ENCODE measurements at places on chromosomes 4 and X. TPM values are rescaled to one million over a fixed set of nuclear protein-coding genes. Genes with fewer than 3 reads are reported as not detected.

Gene KLHL13
- total RNA-seq = 0.27 TPM

Gene SLC6A8
- total RNA-seq = 11.4 TPM

Gene CXCL3
- 3.8 TPM for total RNA-seq

Gene ATOH1
- total RNA-seq = not detected

Gene PPARGC1A
- 0.28 TPM for total RNA-seq

Gene HDAC6
- 27.1 TPM for total RNA-seq

Gene CXXC4
- not detected for total RNA-seq

Gene WAS
- 0.19 TPM for total RNA-seq

Gene POU3F4
- not detected for total RNA-seq

Gene AWAT2
- total RNA-seq = not detected

Gene TSPAN7
- total RNA-seq = 2.8 TPM

Gene PABPC1L2A
- not detected for total RNA-seq

Gene IRAK1
- 222 TPM for total RNA-seq

Gene FGD1
- total RNA-seq = 7.7 TPM

Gene GYPE
- not detected for total RNA-seq

Gene BEX5
- not detected for total RNA-seq

Gene CT55
- total RNA-seq = not detected

Gene DACH2
- total RNA-seq = not detected

Gene KCND1
- total RNA-seq = 1.1 TPM

Gene SSX2B
- not detected for total RNA-seq

Gene FATE1
- not detected for total RNA-seq

Gene CSAG1
- total RNA-seq = 0.25 TPM

Gene BEX3
- total RNA-seq = 272 TPM

Gene TMEM156
- 25.8 TPM for total RNA-seq

Gene SULT1B1
- total RNA-seq = not detected

Gene IGSF1
- total RNA-seq = 0.23 TPM
